Left cardiac atrium (tissue), 4 donors: ENCODE measurements at places on chromosomes 6 and 20.

- DNase-seq = no peak
Observed at GRCh38 chr6:166289207-166290060, 18.8 kb downstream of the PRR18 start.

DNA sequence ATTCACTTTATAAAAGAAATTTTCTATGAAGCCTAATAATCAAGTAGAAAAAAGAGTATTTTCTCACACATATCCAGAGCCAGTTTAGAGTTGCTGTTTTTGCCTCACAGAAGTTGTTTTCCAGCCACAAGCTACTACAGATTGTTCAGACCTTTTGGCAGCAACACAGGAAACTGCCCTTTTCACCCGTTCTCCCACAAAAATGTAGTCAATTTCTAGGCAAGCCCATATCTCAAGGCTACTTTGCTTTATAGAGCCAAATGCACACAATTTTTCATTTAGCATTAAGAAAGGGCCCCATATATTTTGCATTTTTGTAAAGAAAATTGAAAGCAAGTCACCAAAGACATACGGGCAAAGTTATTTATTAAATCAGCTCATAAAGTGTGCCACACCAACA lies 49.5 kb downstream of the EPB41L2 start:
- no peak for DNase-seq

GRCh38 chr6:37845930-37846329 lies 26.4 kb downstream of the ZFAND3 start:
- no peak for DNase-seq

DNA sequence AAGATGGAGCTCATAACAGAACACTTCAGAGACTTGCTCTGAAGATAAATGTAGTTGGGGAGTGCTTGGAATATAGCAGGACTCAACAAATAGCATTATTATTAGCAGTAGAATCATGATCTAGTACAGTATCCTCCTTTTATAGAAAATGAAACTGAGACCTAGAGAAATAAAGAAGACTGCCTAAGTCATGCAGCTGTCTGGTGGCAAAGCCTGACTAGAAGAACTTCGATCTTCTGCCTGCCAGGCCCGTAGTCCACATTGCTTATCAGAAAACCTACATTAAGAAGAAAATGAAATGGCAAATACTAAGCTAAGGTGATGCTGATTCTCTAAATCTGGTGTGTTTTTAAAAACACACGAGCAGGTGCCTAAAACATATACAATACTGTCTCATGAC lies 46.4 kb upstream of the DST start:
- no peak for DNase-seq

DNA sequence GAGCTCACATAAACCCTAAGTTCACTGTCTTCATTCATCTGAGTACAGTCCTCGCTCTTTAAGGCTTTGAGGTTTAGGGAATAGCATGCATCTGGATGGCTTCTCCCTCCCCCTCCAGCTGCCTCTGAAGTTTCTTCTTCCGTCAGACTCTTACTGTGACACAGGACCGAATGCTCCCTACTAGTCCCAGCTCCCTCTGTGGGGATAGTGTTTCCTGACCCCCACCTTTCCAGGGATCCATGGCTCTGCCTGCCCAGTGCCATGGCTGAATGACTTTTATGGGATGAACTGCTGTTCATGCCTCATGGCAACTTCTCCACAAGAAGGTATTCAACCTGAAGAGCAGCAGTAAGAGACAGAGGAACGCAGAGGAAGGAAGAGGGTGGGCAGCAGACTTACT lies 79.8 kb upstream of the EMILIN3 start:
- no peak for DNase-seq

DNA sequence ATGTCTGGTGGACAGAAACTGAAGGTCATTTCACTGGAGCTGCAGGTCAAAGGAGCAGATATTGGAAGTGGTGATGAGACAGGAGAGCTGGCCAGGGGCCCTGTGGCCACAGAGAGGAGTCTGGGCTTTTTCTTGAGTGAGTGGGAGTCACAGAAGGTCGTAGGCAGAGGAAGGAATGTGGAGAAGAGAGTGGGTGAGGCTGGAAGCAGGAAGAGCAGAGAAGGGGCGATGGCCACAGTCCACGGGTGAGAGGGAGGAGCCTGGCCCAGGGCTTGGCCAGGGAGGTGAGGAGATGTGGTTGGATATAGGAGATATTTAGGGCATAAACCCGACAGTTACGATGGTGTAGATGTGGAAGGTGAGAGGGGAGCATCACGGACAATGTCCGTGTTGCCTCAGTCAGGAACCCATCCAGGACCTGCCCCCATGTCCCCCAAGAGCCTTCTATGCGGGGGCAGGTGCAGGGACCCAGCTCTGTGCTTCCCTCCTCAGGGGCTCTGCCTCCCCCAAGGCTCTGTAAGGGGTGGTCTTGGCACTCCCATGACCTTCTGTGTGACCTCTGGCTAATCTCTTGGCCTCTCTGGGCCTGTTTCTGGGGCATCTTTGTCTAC lies 150.5 kb upstream of the PTPN1 start:
- DNase-seq = no peak

DNA sequence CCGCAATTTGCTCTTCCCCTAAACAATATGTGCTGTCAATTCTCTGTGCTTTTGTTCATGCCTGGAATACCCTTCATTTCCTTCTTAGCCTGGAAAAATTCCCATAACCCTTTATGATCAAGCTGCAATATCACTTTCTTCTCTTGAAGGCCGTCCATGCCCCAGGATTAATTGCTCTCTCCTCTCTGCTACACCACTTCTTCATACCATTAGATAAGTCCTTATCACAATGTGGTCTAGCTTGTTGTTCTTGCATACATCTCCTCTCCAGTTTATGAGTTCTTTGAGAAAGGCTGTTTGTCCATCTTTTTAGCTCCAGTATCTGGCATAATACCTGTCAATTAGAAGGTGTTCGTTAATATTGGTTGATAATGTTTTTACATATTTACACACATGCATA lies 111.2 kb upstream of the SAMD5 start:
- no peak for DNase-seq

GRCh38 chr20:63538204-63539091 lies 1.3 kb upstream of the PTK6 start:
- no peak for DNase-seq

- DNase-seq = no peak
Observed at GRCh38 chr6:110356778-110357177, 1.4 kb downstream of the METTL24 start.

DNA sequence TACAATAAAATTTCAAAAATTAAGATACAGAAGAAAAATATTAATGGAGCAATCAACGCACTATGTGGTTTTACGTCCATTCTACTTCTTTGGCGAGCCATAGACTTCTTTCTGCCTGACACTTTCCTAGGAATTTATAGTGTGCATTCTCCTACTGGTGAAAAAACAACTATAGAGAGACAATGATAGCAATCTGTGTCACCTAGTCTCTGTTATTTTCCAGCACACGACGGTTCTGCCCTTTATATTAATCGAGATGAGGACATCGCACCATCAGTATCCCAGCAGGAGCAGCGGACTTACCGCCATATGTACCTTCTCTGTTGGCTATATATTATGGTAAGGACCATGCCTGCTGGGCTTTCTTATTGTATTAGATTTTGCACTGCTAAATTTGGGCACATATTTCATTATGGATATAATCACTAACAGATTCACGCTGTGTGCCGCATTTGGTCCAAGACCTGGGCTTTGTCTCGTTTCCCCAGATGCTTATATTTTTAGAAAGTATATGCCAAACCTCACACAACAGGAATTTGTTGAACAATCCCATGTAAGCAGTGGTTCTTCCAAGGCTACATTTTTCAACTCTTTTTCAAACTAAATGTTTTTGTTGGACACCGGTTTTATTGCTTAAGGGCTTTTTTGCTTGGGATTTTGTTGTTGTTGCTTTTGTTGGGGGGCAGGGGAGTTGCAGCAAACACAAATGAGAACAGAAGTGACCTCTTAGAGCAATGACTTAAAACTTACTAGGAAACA lies 166.4 kb downstream of the ADAT2 start:
- DNase-seq = no peak

DNA sequence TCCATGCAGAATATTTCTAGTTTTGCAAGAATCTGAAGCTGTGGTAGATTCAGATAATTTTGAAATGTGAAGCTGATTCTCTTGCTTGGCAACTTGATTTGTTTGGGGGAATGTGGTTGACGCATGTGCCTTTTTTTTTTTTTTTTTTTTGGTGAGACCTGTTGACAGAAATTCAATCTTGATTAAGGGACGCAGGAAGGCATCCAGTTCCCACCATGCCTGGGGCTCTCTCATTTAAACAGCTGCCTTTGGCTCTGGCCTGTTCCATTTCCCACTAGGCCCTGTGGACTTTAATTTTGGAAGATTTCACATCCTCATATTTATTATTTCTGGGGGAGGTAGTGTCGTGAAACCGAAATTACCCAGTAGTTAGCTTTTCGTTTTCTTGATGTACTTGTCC lies 8.6 kb downstream of the TPX2 start:
- DNase-seq = no peak

- DNase-seq = no peak
Observed at GRCh38 chr6:4971851-4972250, 32.0 kb downstream of the RPP40 start.

- no peak for DNase-seq
Observed at GRCh38 chr20:62493886-62494285, 18.1 kb upstream of the GATA5 start.

GRCh38 chr20:6485351-6485750 lies 282.1 kb upstream of the BMP2 start:
- no peak for DNase-seq

- DNase-seq = no peak
Observed at GRCh38 chr6:132814716-132815570, 574 bp downstream of the RPS12 start.

DNA sequence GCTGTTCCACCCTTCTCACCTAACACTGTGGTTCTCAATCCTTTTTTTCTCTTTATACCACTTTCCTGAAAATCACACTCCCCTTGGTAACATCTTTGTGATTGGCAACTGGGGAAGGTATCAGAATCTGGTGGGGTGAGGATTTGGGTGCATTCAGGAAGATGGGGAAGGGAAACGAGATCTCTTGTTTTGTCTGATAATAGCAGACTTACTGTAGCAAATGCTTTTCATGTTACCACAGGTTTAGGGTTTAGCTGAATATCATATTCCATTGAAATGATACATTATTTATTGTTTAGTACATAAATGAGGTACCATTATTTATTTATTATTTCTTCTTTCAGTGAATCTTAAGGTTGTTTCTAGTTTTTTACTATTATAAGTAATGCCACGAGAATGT lies 100.8 kb downstream of the RTN4IP1 start:
- no peak for DNase-seq

DNA sequence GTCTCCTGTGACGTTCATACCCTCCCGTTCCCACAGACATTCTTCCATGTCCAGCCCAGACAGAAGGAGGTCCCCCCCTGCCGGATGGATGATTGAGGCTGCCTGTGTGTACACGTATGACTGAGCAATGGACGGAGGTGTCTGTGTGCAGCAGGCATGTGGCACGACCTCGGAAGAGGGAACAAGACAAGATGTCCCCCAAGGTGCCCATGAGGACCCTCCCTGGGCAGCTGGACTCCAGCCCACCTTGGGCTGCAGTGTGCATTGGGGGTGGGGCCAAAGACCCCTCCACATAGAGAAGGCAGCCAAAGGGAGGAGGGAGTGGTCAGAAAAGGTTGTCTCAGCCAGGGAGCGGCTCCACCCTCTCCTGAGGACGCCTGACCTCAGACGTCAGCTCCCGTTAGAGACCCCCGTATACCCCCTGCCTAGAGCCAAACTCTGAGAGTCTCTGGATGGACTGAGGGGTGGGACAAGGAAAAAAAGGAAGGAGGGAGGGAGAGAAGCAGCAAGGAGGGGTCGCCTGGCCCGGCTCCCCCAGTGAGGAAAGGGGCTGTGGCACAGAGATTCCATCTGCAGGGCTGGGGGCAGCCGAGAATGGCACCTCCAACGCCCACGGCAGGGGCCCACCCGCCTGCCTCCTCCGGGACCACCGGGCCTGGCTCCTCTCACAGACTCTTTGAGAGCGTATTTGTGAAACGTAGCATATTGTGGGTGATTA lies 92.9 kb upstream of the BHLHE23 start:
- peak; percentile 4 for DNase-seq

- DNase-seq = no peak
Observed at GRCh38 chr6:52049252-52050050, 38.0 kb downstream of the PKHD1 start.

DNA sequence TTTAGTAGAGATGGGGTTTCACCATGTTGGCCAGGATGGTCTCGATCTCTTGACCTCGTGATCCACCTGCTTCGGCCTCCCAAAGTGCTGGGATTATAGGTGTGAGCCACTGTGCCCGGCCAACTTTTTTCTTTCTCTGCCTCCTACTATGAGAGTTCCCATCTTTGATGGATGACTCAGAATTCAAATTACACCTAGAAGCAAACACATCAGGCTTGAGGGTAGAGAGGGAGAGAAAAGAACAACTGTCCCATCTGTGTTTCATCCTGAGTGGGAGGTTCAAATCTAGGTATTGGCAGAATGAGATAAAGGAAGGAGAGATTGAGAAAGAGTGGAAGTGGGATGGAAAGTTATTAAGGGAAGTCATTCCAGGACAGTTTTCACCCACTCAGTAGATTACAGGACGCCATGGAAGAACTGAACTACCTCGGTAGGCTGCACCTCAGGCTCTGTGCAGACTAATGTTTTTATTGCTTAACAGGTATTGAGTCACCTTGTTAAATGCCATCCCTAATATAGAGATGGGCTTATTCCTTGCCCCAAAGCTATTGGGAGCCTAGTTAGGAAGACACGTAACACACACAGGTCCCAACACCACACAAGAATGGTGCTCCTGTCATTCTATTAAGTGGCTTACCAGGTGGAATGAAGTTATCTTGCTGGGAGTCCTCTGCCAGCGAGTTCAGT lies 275.7 kb downstream of the SOX4 start:
- no peak for DNase-seq

DNA sequence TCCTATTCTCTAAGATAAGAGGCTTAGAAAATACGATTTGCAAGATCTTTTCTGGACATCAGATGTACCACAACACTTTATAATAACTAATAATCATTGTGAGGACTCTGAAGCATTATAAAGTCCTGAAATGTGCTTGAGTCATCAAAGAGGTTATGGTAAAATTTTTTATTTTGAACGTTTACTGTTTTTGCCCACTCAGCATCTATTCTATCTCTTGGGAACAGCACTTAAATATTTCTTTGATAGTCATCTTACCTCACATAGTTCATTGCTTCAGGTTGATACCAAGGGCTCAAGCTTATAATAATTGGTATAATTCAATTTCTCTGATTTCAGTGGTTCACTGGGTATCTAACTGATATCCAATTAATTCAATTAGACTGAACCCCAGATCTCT lies 700.5 kb downstream of the KHDRBS2 start:
- no peak for DNase-seq

GRCh38 chr6:158142789-158143188 lies 25.3 kb downstream of the SERAC1 start:
- DNase-seq = no peak

- no peak for DNase-seq
Observed at GRCh38 chr6:129817332-129817731, 43.8 kb downstream of the TMEM244 start.

DNA sequence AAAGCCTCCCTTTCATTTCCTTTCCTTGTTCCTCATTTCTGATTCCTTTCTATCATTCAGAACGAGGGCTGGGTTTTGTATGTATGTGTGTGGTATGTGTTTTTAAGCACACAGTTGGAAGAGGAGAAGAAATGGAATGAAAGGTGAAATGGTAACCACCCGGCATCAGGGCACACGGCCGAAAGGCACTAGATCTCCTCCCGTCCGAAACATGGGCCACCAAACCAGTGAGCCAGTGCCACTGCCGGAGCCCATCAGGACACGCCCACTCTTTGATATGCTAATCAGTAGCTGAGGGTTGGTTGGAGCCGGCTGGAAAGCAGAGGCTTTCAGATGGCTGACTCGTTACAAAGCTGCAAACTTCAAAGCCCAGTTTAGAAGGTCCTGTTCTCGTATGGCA lies 228.6 kb upstream of the JARID2 start:
- DNase-seq = peak; percentile 31

GRCh38 chr20:18284805-18285533 lies 3.4 kb upstream of the ZNF133 start:
- no peak for DNase-seq
